ENCODE measurements at places on chromosomes 12 and 14.

- no peak for DNase-seq
These were observed 3.2 kb upstream of the VDR start for GRCh38 chr12:47907851-47908454.

- no peak for DNase-seq
These were observed 431.5 kb downstream of the BCL11B start for GRCh38 chr14:98840511-98840910.

GRCh38 chr12:50219544-50219943 is 52.4 kb upstream of the CERS5 start:
- no peak for DNase-seq

DNA sequence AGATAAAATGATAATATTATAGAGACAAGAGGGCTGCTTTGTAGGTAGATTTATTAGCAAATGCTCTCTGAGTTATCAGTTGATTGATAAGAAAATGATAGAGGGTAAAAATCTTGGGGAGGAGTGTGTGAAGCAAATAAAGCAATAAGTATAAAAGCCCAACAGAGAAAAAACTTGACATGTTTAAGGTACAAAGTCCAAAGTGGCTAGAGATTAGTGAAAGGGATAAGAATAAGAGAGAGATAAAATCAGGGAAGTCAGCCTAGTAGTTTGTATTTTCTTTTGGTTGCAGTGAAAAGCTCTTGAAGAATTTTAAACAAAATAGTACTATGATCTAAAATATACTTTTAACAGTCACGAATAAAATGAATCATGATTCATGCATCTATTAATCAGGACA is 246.2 kb upstream of the LRIG3 start:
- no peak for DNase-seq

DNA sequence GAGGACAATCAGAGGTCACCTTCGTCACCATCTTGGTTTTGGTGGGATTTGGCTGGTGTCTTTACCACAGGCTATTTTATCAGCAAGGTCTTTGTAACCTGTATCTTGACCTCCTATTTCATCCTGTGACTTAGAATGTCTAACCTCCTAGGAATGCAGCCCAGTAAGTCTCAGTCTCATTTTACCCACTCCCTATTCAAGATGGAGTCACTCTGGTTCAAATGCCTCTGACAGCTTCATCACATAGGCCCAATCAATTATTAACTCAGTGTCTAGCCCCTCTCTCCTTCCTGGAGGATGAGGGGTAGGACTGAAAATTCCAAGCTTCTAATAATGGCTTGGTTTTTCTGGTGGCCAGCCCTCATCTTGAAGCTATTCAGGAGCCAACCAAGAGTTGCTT is 111.4 kb upstream of the NAP1L1 start:
- DNase-seq = no peak

DNA sequence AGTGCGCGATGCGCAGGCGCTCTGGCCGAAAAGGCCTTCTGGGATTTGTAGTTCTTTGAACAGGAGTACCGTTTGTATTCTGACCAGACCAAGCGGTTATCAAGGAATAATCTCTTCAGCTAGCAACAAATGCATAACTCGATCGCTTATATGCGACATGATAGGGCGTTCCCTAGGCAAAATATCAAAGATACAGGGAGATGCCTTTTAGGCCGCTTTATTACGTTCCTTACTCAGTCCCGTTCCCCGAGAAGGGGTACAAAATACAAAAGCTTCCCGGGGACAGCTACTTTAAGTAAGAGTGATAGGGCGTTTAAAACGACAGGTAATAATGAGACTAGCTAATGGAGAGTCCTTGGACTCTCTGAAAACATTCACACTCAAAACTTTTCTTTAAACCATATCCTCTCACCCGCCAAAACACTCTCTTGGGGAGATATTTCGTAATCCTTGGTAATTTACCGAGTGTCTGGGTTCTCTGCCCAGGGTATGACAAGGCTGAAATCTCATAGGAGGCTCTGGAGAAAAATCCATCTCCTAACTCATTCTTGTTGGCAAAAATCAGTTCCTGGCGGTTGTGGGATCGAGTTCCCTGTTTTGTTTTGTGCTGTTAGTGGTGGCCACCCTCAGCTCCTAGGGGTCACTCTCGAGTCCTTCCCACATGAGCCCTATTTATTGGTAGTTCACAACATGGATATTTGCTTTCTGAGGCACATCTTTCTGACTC is 412 bp upstream of the SNW1 start:
- peak; percentile 75 for DNase-seq

- no peak for DNase-seq
These were observed 310.9 kb upstream of the DIO3 start for GRCh38 chr14:101250336-101250947.
